ENCODE measurements at places on chromosomes 3 and 15.

GRCh38 chr3:99475229-99475628 is 163.2 kb upstream of the COL8A1 start:
- no peak for DNase-seq

GRCh38 chr3:39414421-39414907 is 7.9 kb downstream of the RPSA start:
- DNase-seq: no peak

- DNase-seq: no peak
Observed at GRCh38 chr3:190673148-190673547, 159.3 kb downstream of the IL1RAP start.

GRCh38 chr3:85539232-85539631 is 580.4 kb downstream of the CADM2 start:
- no peak for DNase-seq
